Stimulated activated CD4-positive, alpha-beta T cell treated with anti-CD3 and anti-CD28 coated beads, Interleukin-4, amount 100 ng/mL, for 4 hours (primary cell): ENCODE measurements at places on chromosomes 4 and X.
A peak's percentile ranks its signal among the peaks of the same experiment; 100 is the strongest.

GRCh38 chr4:121939690-121940089 is 12.2 kb downstream of the TRPC3 start:
- no peak for DNase-seq

- no peak for DNase-seq
These were observed 70.8 kb downstream of the SMIM20 start for GRCh38 chr4:25984796-25985195.

- no peak for DNase-seq
These were observed 22.0 kb upstream of the PPARGC1A start for GRCh38 chr4:23911675-23912455.

DNA sequence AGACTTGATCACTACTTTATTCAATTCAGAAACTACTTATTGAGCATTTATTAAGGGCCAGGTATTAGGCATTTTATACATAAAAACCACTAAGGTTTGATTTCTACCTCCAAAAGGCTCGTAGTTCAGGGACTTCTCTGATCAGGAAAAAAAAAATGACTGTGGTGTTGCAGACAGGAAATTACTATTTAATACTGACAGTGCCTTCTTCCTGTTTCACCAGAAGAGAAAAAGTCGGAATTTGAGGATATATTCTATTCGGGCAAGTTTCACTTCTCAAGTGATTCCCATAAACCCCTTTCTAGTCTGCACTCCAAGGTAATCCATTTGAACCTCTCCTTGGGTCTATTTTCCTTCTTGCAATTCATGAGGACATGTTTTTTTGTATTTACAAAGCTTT is 15.3 kb upstream of the TASL start:
- DNase-seq, result no peak

GRCh38 chr4:169229571-169230028 is 41.2 kb downstream of the SH3RF1 start:
- no peak for DNase-seq

GRCh38 chrX:125295337-125295736 is 24.3 kb upstream of the TEX13C start:
- no peak for DNase-seq

GRCh38 chr4:24810871-24811631 is 15.7 kb downstream of the SOD3 start:
- no peak for DNase-seq

DNA sequence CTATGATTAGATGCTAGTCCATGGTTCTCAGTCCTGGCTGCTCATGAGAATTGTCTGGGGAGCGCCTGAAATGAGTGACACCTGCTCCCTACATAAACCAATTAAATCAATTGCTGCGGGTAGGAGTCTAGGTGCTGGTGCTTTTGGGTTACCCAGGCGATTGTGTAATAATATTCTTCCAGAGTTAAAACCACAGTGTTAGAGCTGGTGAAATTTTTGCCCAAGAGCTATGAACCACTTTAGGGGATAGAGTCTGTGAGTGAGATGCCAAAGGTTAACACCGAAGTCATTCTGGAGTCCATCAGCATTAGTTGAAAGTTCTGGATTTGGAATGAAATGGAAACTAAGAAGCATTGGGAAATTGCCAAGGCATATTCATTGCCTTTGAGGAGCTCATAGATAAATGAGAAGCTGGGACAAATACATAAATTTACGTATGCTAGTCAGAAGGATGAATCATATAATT is 15.3 kb downstream of the PDK3 start:
- no peak for DNase-seq

DNA sequence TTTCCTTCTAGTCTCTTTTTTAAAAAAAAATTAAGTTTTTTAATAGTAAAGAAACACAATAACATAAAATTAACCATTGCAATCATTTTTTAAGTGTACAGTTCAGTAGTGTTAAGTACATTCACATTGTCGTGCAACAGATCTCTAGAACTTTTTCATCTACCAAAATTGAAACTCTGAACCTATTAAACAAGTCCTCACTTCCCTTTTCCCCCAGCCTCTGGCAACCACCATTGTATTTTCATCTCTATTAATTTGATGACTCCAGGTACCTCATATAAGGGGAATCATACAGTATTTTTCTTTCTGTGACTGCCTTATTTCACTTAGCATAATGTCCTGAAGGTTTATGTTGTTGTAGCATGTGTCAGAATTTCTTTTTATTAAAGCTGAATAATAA is 31.8 kb downstream of the MSL3 start:
- no peak for DNase-seq

DNA sequence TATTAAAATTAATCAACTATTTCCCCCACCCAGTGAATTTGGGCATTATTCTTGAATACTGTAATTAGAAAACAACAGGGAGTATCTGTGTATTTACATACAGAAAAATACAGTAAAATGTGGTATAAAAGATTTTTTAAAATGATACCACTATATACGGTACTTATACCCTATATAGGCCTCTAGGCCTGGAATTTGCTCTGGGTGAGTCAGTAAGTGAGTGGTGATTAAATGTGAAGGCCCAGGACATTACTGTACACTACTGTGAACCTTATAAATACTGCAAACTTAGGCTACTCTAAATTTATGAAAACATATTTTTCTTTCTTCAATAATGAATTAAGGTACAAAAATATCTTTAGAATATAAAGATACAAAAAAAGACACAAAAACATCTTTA is 6.3 kb upstream of the CSN3 start:
- DNase-seq, result no peak

DNA sequence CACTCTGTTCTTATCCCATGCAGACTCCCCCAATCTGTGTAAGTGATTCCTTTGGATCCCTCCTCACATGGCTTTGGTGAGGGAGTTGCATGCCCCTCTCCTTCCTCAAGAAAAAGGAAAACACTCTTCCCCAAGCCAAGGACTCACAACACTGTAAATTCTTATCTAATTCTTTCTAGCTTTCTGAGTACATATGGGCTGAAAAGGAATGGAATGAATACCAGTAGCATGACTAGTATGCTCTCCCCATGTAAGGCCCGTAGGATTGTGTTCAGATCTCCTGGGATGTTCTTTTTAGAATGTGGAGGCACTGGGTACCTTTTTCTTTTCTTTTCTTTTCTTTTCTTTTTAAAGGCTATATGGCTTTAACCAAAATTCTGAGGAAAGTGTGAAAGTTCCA is 17.0 kb upstream of the MAGED1 start:
- DNase-seq, result no peak

GRCh38 chrX:13013363-13014110 is 30.9 kb downstream of the FAM9C start:
- DNase-seq, result no peak

- DNase-seq, result no peak
These were observed 58.6 kb upstream of the ETNPPL start for GRCh38 chr4:108821351-108821930.

DNA sequence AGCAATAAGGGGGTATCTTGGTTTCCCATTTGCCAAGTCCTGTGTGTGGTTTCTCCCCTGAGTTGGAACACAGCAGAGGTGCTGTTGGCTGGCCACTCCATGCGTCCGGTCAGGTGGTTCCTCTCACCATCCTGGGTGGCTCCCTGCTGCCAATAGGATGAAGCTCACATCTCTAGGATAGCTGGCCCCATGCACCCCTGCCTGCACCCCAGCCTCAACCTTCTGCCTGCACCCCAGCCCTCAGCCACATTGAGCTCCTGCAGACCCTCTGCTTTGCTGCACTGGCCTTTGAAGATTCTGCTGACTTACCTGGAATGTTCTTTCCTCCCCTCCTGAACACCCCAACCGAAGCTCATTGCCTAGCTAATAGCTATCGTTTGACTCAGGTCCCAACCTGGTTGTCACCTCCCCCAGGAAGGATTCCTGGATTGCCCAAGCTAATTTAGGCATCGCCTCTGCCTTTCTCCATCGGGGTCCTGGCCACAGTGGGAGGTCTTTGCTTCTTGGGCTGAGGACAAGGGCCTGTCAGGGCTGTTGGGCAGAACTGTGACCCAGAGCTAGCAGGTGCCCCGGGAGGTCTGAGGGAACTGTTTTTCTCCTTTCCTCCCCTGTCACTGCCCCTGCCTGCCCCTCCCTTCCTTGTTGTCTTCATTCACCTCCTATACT is 36.6 kb upstream of the GRPEL1 start:
- no peak for DNase-seq

DNA sequence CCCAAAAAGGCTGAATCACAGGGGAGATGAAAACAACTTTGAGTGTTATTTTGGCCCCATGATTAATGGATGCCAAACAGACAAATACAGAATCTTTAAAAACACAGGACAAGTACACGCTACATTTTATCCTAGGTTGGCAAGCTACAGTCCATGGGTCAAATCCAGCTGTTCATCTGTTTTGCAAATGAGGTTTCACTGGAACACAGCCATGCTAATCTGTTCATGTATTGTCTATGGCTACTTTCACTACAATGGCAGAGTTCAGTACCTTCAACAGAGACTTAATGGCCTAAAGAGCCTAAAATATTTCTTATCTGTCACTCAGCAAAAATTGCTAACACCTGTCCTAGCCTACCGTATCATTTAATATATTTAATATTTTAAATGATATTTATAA is 1548.5 kb upstream of the IGFBP7 start:
- DNase-seq, result no peak

DNA sequence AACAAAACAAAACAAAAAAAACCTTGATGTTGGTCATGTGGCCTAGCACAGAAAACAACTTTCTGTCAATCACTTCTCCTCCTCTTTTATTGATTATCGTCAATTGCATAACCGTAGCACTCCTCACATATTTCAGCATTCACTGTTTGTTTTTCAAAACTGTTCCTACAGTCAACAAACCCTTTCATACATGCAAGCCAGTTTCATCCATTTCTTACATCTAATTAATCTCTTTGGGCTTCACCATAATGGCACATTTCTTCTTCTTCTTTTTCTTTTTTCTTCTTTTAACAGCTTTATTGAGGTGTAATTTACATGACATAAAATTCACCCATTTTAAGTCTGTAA is 246.9 kb downstream of the PTTG2 start:
- DNase-seq, result no peak

- no peak for DNase-seq
These were observed 10.2 kb upstream of the KCNE5 start for GRCh38 chrX:109635146-109635545.

GRCh38 chr4:153413842-153414241 is 52.3 kb upstream of the TMEM131L start:
- DNase-seq, result no peak

DNA sequence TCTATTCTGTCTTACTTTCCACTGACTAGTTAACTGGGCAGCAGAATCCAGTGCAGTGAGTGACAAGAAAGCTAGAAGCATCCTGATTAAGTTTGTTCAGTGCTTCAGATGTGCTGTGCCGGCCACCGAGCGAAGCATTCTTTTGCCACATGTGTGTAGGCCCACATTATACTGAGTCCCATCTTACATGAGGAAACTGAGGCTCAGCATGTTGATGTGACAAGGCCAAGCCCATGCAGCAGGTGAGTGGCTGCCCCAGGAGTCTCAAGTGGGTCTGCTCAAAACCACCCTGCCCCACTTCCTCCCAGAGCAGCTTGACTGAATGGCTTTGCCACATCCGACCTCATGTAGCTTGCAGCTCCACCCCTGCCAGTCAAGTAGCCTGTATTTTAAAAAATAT is 50.5 kb downstream of the RHOH start:
- DNase-seq, result peak; percentile 59

DNA sequence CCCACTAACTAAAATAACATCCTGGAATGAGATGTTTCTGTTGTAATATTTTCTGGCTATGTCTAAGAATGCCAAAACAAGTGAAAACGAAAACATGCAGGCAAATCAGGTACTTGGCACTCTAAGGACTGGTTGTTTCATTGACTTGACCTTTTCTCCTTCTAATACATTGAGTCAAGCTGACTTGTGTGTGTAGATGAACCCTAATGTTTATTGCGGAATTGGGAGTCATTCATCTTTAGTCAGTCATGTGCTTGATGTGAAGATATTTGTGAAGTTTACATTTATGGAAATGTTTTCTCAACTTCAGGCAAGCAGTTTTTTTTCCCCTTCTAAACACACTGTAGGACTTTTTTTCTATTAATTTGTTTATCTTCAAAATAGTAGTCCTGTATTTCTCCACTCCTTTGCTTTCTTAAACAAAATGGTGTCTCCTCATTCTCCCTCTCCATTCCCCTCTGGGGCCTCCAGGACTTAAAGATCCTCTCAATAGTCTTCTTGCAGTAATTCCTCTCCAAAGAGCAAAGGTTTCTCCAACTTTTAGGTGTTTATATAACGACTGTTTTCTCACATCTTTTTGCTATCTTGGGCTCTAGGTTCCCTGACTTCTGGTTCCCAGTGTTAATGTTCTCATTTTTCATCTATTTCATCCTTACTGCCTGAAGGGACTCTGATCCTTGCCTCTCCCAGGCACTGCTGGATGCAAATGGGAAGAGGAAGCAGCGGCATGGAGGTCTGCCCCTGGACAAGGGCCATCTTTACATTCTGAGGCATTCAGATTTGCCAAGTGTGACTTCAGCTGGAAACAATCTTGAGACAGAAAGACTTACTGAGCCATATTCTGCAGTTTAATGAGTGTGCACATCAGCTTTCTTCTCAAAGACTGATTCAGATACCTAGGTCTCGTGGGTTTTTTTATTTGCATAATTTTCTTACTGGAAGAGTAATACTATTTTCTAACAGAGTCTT is 166.4 kb downstream of the ARHGAP6 start:
- DNase-seq, result no peak

GRCh38 chr4:90824266-90825150 is 697.3 kb downstream of the CCSER1 start:
- no peak for DNase-seq

- DNase-seq, result no peak
These were observed 1.5 kb downstream of the PLS3 start for GRCh38 chrX:115562480-115562847.

- no peak for DNase-seq
These were observed 138.3 kb downstream of the PDE5A start for GRCh38 chr4:119490335-119490734.

- DNase-seq, result no peak
These were observed 9.1 kb downstream of the CYP4V2 start for GRCh38 chr4:186200516-186200915.

DNA sequence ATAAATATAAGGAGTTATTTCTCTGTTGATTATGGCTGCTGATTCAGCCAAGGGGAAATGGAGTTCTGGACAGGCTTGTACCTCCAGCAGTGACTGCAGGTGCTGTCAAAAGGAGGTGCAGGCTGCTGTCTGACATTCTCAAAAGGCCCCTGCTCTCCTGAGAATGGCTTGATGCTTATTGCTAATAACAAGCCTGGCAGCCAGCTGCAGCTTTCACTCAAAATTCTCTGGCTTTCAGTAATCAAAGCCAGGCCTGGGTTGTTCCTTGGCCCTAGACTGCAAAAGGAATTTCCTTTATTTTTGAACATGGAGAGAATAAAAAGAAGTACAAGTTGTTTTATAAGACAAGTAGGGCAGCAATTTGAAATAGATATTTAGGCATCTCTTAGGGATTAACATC is 575.9 kb downstream of the MID1IP1 start:
- no peak for DNase-seq

GRCh38 chrX:105098812-105099211 is 121.7 kb downstream of the TEX13A start:
- DNase-seq, result no peak

DNA sequence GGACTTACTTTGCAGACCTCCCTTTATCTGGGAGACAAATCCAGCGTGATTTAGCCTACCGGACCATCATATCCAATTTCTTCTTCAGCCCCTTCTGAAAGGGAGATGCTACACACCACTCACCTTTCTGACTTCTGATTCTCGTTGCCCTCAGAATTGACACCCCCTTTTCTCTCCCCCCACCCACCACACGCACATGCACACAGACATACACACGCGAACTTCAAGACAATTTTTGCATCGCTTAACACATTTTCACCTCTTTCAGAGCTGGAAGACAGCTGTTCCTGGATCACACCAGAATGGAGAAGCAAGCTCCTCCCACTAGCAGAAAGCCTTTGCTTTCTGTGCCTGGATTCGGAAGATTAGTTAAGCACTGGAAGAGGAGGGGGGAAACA is 1.0 kb upstream of the SNCA start:
- no peak for DNase-seq
